ENCODE measurements at places on chromosomes 5 and 9.

GRCh38 chr5:54087436-54087835, 222.9 kb downstream of the ARL15 start:
- DNase-seq = no peak

- no peak for DNase-seq
Observed at GRCh38 chr5:115298811-115299210, 2.4 kb upstream of the CCDC112 start.

DNA sequence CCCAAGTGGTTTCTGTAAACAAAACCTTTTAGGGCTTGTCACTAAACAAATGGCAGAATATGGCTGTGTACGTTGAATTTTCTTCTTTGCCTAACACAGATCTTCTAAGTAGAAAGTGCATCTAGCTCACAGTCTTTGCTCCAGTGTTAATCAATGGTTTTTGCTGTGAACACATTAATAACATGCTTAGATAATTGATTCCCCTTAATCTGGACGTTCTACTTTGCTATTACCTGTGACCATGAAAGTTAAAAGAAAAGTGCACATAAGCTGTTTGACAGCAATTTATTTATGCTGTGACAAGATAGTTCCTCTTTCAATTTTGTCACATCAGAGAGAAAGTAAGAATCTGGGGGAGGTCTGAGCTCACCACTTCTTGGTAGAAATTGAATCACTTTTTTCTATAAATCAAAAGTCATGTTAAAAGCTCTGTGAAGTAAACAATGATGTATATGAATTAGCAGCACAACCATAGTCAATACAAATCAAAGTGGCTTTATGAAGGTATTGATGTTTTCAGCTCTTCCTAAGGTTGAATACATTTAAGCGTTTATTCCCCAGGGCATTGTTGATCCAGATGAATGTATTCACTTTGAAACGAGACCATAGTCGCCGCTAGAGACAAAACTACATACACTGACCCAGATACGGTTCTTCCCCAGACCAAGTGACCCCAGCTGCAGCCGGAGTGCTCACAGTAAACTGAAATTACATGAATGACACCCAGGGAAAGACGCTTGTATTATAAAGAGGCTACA, 174.6 kb upstream of the ZNF608 start:
- no peak for DNase-seq

- DNase-seq = no peak
Observed at GRCh38 chr9:37899041-37899440, 4.9 kb downstream of the SLC25A51 start.

- peak; percentile 36 for DNase-seq
Observed at GRCh38 chr5:76472335-76473008, 69.4 kb downstream of the IQGAP2 start.

- DNase-seq = no peak
Observed at GRCh38 chr5:149963729-149964128, 3.2 kb downstream of the SLC26A2 start.

DNA sequence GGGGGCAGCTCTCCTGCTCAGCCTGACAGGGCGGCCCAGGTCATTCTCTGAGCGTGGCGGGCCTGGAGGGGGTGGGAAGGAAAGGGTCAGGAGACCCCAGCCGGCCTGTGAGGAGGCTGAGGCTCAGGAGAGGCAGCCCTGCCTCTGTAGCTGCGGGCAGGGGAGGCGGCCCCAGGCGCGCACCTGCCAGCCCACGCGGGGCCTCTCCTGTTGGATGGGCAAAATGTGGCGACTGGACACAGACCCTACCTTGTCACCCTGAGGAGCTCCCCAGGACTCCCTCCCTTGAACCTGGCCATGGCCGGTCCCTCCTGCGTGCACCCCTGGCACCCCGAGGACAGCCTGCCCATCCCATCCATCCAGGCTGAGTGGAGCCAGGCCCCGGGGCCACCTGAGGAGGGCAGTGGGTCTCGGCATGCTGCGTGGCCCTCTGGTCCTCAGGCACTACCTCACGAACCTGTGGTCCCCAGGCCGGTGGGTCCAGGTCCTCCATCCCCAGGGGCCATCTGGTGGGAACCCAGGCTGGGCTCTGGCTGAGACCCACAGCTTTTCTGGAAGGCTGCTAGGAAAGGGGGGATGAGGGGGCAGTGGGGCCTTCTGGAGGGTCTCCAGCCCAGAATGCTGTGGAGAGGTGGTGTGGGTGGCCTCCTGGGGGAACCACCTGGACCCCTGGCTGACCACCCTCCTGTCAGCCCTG, 15.1 kb upstream of the NRARP start:
- no peak for DNase-seq

DNA sequence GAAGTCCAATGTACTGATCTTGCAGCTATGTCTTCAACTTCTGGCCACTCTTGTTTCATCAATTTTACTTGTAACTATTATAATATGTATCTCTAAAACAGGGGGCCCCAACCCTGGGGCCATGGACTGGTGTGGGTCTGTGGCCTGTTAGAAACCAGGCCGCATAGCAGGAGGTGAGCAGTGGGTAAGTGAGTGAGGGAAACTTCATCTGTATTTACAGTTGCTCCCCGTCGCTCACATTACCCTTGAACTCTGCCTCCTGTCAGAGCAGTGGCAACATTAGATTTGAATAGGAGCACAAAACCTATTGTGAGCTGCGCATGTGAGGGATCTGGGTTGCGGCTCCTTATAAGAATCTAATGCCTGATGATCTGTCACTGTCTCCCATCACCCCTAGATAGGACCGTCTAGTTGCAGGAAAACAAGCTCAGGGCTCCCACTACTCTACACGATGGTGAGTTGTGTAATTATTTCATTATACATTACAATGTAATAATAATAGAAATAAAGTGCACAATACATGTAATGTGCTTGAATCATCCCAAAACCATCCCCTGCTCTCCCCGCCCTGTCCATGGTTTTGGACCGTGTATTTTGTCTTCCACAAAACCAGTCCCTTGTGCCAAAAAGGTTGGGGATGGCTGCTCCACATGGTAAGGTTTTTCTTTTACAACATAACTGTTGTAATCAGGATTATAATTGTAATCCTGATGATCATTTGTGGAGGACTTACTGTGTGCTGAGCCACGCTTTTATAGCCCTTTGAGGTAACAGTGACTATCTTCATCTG, 26.9 kb upstream of the SH3PXD2B start:
- no peak for DNase-seq

DNA sequence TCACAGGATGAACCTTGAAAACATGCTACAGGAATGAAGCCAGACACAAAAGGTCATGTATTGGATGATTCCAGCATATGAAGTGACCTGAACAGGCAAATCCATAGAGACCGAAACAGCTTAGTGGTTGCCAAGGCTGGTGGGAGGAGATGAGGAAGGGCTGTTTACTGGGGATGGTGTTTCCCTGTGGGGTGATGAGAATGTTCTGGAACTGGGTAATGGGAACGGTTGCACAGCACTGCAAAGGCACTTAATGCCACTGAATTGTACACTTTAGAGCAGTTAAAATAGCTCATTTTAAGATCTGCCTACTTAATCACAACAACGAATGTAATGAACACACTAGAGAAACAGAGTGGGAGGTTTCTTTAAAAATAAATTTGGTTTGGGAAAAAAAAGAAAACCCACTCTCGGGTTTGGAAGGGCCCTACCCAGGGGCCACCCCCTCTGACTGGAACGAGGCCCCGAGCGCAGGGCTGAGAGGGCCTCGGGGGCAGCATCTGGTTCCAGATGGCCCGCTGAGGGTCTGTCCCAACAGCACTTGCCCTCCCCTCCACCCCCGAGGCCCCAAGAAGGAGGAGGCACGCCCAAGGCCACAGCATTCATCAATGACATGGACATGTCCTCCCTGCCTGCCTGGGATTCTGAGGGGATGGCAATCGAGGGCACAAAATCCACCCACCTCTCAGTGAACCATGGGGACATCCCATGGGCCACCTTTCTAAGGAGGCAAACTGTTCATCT, 31.7 kb downstream of the SARDH start:
- DNase-seq = no peak

DNA sequence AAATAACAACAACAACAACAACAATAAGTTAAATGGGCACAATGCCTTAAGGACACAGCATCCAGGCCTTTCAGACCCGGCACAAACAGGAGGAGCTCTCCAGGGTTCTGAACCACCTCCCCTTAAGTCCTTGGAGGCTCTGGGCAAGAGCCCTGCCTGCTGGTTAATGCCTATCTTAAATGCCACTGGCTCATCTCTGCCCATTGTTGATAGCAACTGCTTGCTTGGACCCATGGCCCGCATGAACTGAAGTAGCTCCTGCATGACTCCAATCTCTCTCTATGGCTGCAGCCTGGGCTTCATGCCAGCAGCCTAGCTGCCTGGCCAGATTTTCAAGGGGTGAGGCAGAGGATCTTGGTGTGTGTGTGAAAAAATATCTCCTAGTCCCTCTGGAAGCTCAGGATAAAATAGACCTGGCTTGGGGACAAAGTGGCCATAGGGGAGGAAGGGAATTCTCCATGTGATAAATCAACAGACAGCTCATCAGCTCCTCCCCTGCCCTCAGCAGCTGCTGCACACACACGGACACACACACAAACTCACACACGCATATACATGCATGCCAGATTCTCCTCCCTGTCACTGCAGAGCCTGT, 27.4 kb downstream of the FAM219A start:
- no peak for DNase-seq

- no peak for DNase-seq
Observed at GRCh38 chr9:79796411-79796810, 224.6 kb downstream of the TLE4 start.

DNA sequence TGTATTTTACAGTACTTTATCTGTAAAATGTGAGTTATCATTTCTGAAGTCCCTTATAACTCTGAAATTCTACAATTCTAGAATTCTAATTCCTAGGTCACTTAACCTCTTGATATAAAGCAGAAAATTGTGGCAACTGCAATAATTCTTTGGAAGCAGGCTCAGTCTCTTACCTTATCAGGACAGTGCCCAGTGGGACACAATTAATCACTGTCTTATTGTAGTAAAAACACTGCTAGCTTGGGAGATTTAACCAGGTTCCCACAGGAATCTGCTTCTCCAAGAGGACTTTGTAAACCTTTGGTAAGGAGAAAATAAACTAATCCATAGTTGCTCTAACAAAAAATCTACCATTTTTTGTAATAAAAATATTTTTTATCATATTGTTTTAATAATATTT, 18.3 kb upstream of the SPATA9 start:
- DNase-seq = no peak

- DNase-seq = no peak
Observed at GRCh38 chr5:150460781-150461180, 11.2 kb upstream of the RPS14 start.

GRCh38 chr5:22500556-22500955, 352.6 kb downstream of the CDH12 start:
- no peak for DNase-seq

GRCh38 chr5:130985776-130986175, 179.3 kb downstream of the HINT1 start:
- DNase-seq = no peak

DNA sequence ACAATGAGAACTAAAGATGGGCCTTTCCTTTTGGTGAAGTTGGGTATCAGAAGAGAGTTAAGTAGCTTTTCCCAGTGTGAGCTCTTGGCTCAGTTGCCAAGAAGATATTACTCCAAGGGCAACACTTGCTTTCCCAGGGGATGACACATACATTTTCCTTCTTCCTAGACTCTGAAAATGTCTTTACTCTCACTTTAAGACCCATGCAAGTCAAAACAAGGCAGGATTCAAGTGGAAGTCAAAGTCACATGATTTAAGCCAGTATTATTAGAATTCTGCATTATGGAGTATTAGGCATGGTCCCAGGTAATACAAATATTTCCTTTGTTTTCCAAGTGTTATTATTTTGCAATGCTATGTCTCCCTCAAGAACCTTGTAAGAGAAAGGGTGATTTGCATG, 175.1 kb downstream of the PPP2R2B start:
- DNase-seq = no peak

- DNase-seq = no peak
Observed at GRCh38 chr5:122615146-122615545, 159.7 kb upstream of the SNX2 start.

DNA sequence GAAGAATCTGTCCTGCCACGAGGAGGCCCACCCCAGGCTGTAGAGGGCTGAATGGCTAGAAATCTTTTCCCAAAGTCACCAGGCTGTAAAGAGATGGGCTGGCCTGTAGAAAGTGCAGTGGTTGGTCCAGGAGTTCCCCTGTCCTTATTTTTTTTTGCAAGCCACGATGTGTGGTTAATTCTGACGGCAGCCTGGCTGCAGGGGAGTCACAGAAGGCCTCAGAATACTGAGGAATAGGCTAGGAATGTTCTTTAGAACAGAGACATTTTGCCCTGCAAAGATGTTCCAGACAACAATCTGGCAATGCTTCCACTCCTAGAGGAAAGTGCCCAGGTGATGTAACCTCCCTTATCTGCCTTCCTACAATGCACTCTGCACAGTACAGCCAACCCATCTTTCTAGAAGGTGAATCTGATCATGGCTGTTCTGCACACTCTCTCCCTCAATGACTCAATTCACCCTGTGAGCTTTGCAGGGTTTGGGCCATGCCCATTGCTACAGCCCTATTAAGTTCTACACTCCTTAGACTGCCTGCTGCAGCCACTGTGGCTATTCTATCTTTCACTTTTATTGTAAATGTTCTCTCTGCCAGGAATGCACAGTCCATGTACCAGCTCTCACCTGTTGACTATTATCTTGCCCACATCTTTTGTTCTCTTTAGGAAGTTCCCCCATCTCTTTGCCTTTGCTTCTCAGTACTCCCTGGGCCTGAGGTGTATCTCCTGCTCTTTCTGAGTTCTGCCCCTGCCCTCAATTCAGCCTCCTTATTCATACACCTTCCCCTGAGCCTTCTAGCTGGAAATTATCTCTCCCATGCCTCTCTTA, 377.8 kb upstream of the CLINT1 start:
- DNase-seq = no peak

GRCh38 chr9:129379181-129379836, 201.2 kb upstream of the IER5L start:
- no peak for DNase-seq

- no peak for DNase-seq
Observed at GRCh38 chr5:55668356-55668755, 43.8 kb downstream of the SLC38A9 start.

GRCh38 chr5:85512896-85513295, 1104.8 kb upstream of the COX7C start:
- DNase-seq = no peak

DNA sequence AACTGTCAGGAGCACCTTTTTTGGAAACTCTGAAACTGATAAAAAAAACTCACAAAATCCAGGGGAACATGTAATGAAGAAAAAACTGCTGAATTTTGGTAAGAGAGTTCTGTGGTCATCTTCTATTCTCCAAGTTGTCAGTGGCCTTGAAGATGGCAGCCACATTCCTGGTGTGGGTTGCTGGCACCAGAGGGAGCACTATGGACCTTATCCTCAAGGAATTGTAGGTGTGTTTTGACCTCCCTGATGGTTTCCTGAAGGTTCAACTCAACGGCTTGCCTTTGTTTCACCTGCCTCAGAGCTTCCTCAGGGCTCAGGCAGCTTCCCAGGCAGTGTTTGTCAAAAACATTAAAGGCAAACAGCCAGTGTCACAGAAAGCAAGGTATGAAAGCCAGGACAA, 2.2 kb upstream of the SLC38A9 start:
- DNase-seq = no peak
